Suppressor macrophage (primary cell): ENCODE measurements at places on chromosomes 12 and 14.

DNA sequence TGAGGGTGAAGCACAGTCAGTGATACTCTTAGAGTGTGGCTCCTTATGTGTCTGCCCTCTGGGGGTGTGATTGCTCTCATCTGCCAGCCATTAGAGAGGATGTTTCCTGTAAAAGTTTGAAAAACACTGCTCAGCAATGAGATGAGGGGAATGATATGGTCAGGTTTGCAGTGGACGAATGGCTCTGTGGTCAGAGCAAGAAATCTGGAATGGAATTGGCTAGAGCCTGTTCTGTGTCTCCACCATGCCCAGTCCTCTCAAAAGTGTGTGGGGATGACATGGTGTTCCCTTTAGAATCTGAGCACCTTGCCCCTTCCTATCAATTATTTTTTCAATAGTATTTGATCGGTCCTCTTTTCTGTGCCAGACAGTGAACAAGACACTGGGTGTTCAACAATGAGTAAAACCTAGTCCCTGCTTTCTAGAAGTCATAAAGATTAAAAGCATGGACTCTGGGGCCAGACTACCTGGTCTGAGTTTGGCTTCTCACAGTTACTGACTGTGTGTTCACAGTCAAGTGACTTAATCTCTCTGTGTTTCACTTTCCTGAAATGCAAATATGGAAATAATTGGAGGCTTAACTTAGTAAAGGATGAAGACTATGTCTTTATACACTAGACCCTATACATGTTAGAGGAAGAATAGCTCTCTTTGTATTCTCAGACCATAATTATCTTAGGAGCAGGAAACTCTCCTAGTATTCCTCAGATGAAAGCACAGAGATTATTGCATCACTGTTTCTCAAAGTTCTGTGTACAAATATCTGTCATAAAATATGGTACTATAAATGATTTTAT is 1.6 kb downstream of the ACSS3 start:
- no peak for DNase-seq

DNA sequence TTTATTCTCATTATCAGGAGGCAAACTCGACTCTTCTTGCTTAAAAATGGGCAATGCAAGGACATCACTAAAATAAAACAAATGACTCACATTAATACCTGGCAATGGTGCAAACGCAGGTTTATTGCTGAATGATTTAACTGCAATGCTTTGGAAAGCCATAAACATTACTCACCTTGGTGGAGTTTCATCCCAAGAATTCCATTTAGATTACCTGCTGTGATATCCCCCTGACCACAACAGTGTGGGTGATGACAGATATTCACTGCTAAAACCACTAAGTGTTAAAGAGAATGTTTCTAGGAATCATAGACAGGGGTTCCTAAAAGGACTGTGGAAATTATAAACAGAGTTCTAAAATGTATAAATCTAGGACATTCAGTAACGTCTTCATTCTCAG is 35.3 kb upstream of the CSRNP2 start:
- no peak for DNase-seq

GRCh38 chr12:96171905-96172304 is 22.3 kb upstream of the ELK3 start:
- DNase-seq, result no peak

DNA sequence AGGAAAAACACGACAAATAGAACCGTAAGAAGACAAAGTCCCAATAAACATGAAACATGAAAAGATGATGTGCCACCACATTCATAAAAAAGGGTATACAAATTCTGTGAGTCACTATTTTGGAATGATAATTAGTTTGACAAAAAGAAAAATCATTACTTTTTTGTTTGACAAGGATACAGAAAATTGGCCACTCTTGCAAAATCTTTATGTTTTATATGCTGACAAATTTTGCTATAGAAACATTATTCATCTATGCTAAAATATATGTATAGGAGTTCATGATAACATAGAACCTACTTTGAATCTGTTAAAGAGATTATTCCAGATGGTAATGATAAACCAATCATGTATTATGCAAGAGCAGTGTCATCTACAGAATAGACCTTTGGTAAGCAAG is 1201.0 kb downstream of the FSCB start:
- no peak for DNase-seq

DNA sequence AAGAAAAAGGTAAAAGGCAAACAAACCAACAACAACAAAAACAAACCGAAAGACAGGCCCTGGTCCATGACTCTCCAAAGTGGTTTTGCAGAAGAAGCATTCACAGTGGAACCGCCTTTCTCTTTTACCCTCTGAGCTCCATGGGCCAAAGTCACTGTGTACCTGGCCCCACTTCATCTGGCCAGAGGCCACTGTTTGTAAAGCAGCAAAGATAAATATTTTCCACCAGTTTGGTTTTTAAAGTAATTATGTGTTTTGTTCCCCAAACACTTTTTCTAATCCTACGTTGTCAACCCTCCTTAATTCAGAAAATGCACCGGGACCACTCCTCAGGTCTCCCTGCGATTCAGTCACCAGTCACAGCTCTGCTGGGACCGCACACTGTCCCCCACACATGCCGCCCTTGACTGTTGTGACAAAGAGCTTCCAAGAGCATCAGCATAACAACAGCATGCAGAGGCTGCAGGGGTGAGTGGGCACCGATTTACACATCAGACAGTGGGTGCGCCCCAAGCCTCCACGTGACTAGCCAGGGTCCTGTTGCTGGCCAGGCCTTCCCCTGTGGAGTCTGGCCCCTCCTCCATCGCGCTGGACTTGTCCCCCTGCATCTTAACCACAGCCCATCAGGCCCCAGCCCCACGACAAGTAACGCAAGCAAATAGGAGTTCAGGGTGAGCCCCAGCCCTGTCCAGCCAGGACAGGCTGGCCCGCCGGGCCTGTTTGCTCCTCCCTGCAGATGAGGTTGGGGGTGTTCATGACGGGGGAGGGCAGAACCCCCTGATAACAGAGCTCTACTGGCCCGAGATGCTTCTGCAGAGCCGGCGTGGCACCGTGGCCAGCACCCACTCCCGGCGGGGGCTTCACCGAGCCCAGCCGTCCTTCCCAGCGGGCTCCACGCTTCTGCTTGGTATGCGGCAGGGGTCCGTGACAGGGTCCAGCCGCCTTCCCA is 65.2 kb upstream of the DIO3 start:
- DNase-seq, result no peak

DNA sequence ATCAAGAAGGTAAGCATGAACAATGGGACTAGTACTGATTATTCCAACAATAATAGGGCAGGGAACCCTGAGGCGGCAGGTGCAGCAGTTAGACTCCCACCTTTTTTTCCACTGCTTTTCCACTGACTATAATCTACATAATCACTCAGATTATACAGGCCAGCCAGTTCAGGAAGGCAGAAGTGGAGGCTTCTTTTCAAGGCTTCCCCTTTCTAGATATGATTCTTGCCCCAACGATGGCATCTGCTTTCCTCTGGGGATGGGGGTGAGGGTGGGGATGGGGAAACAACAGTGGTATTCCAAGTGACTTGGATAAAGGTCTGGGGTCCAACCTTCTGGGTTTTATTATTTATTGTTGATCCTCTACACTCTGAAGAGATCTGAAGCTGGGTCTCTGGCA is 331 bp downstream of the NCKAP1L start:
- DNase-seq, result no peak

DNA sequence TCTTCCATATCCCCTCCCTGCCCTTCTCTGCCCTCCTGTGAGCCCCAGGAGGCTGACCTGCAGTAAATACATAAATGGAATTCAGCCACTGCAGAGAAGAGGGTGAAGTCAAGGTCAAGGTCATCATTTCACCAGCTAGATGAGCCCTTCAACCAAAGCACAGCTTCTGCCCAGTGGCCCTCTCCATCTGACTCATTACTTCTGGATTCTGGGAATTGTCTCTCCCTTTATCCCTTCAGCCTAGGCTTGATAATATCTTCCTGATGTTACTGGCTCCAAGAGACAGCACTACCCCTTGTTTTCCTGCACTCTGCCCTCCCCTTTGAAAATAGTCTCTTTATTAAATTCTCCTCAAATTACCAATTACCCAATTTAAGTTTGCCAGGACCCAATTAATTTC is 64.5 kb downstream of the TTC9 start:
- DNase-seq, result no peak

GRCh38 chr12:53995378-53996239 is 4.4 kb upstream of the HOXC9 start:
- peak; percentile 35 for DNase-seq

DNA sequence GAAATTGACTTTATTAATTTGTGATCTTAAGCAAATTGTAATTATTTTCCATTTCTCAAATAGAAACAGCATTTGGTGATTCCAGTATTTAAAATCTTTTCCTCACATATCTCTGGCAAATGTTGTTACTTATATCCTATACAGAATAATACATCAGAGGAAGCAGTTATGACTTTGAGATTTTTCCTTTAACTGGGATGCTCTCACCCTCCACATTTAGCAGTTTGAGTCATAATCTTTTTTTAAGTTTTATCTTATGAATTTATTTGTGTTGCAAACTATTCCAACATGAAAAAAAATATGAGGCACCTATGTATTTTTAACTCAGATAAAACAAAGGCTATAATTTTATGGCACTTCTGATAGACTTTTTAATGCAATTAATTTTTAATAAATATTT is 311.8 kb downstream of the TMTC2 start:
- no peak for DNase-seq

DNA sequence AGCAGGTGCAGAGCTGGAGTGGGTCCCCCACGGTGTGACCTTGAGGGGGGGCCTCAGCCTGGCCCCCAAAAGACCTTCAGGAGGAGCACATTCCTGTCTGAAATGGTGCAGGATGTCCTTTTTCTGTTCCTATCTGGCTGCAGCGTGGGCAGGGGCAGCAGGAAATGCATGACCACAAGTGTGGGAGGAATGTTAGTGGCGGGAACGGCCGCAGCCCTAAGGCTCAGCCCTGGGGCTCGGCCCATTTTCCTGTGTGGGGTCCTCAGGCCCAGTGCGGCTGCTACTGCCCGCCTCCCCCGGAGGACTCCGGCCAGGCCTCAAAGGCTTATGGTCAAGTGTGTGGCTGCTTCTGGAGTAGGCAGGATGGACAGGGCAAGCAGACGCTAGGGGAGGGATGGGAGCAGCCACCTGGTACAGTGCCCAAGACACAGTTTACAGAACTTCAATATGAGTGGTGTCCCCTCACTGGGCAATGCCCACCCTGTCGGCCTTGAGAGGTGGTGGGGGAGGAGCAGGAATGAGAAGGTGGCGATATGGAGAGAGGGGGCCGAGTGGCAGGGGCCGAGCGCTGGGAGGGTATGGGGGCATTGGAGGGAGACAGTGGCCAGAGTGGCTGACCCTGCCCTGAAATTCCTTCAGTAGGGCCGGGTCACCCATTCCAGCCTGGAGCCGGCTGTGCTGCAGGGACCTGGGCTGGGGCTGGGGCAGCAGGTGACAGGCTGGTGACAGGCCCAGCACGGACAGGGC is 137.4 kb downstream of the CALM1 start:
- DNase-seq, result peak; percentile 77

GRCh38 chr12:114655934-114656749 is 27.8 kb downstream of the TBX3 start:
- no peak for DNase-seq

- peak; percentile 52 for DNase-seq
Observed at GRCh38 chr12:27279826-27280225, 35.7 kb downstream of the STK38L start.

GRCh38 chr14:21543963-21544362 is 17.8 kb upstream of the SALL2 start:
- no peak for DNase-seq

DNA sequence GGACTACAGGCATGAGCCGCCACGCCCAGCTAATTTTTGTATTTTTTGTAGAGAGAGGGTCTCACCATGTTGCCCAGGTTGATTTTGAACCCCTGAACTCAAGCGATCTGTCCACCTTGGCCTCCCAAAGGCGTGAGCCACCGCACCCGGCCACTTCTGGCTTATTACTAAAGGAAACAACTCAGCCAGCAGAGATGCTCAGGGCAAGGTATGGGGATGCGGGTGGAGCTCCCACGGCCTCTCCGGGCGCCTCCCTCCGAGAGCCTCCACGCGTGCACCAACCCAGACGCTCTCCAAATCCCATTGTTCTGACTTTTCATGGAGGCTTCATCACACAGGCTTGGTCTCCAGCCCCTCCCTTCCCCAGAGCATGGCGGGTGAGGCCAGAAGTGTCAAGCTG is 6.1 kb upstream of the GPR132 start:
- DNase-seq, result no peak

DNA sequence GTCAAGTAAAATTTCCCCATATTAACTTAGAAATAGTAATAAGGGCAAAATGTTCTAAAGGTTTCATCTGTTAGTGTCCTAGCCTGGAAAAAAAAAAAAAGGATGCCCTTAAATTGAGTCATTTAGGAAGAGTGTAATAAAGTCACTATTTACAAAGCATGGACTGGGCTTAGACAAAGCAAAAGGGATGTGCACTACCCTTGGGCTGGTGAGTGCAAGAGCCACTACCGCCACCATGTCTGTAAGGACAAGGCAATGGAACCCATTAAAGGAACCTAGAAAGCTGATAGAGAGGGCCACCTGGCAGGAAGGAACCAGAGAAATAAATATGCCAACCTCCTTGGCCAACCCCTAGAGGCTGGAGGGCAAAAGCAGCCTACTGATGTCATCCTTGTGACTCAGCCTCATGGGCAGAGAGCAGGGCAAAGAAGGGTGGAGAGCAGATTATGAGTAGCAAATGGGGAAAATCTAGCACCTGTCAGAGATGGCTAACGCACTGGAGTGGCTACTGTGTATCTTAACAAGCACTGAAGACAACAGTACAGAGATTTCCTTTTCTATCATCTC is 59.5 kb upstream of the FUT8 start:
- DNase-seq, result peak; percentile 53

DNA sequence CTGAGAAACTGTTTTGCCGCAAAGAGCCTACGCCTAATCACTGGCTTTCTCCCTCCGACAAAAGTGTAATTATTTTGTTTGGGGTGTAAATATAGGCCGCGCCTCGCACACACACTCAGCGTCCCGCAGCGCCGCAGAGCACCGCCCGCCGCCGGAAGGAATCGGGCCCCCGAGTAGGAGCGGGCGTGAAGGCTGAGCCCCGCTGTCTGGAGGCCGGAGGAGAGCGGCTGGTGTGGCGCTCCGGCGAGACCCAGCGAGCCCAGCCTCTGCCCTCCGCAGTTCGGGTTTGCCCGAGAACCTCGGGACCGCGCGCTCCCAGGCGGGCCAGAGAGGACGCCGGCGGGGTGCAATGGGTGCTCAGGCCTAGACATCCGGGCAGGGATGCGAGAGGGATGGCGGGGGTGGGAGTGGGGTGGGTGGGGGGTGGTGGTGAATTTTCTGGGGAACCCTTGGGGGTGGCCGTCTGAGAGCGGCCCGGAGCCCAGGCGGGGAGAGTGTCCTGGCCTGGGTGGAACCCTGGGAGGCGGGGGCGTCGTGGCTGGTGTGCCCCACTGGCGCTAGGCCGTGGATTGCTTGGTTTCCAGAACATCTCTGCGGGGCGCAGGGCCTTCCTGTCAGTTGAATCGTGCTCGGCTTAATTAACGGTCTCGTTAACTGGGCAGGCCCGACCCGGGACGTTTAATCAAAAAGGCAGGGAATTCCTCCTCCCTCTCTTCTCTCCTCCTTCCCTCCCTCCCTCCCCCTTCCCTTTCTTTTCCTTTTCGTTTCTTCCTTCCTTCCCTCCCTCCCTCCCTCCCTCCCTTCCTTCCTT is 4.7 kb upstream of the LHX5 start:
- DNase-seq, result no peak

- no peak for DNase-seq
Observed at GRCh38 chr14:104154246-104154645, 15.9 kb downstream of the KIF26A start.

- DNase-seq, result no peak
Observed at GRCh38 chr12:21690704-21691368, 33.2 kb upstream of the LDHB start.
